ENCODE measurements at places on chromosomes 6 and 20.

DNA sequence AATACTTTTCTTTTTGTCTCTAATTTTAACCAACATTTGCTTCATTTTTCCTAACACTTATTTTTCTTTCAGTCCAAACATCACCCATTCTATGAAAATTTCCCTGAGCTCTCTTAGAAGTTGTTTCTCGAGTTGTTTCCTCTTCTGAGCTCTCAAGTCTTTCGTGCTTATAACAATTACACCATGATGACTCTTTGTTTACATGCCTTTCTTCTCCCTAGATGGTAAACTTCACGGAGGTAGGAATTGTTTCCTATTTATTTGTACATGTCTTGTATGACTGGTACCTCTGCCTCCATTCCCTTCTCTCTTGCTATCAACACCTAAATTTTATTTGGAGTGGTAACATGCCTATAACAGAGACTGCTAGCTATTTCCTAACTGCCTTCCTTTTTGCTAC, 6.4 kb downstream of the BLOC1S5 start:
- no peak for DNase-seq

DNA sequence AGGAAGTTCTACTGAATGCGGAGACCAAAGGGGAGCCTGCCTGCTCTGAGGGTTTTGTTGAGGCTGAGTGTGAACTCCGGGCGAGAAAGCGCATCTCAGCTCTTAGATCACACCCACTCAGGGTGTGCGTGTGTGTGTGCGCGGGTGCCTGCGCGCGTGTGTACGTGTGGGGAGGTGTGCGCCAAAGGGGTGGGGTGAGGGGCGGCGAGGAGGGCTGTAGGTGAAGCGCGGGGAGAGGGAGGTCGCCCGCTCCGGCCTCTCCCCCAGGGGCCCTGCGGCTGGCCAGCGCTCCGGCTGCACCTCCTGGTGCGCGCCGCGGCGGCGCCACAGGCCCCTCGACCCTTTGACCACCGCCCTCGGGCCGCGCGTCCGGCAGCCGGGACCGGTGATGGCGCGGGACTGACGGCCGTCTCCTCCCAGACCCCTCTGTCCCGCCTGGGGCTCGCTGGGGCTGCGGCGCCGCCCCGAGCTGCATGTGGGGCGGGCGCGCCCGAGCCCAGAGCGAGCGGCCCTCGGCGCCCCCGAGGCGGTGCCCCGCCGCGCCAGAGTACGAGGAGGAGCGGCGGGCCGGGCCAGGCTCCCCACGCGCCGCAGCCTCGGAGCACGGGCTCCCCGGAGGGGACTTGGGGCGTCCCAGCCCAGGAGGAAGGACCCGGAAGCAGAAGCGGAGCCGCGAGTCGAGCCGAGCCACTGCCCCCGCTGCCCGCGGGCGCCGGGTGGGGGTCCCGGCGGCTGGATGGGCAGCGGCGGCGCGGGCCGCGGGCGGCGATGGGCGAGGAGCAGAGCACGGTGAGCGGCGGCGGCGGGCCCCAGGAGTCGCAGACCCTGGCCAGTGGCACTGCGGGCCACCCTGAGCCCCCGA, at the start of gene RNF217:
RNF217 (plus strand) TSS at position 661 of the 862 bp plus-strand sequence; CDS start at position 769, 108 bp downstream.
- peak; percentile 74 for DNase-seq

DNA sequence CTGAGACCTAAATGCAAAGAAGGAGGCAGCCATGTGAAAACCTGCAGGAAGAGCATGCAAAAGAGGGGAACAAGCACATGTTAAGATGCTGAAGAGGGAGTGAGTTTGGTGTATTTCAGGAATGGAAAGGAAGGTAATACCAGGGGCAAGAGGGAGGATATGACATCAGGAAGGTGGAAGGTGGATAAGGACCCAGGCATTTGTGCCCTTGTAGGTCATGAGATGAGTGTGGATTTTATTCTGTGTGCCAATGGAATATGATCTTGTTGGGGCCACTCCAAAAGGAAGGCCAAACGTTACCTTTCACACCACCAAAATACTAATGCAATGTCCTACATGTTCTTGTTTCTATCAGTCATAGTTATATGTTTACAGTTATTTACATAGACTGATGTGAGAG, 17.2 kb upstream of the DOK5 start:
- DNase-seq: no peak

GRCh38 chr20:2130062-2130591, 28.5 kb downstream of the STK35 start:
- no peak for DNase-seq

- DNase-seq: peak; percentile 68
Observed at GRCh38 chr6:149834513-149835481, 29.4 kb downstream of the LRP11 start.

DNA sequence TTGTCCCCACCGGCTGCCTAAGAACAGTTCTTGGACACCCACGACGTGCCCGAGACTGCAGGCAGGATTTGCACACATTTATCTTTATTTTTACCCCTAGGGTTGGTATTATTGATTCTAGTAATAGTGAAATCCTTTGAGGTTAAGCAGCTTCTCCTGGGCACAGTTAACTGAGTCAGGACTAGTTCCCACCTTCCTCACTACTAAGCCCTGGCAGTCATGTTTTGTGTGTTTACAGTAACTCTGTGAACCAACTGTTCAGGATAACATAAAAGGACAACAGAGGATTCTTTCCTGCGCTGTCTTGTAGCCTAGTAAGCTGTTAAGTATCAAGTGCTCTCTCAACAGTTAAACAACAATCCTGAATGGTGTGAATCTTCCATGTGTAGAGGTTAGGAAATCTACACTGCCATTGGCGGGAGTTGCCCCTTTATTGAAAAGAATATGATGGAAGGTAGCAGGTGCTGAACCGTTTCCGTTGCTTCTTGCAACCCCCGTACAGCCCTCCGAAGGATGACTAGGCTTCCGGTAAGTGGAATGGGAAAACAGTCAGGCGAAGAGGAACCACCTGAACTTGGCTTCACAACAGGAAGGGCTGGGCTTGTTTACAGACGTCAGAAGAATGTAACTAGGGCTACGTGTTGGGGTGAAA, 979 bp upstream of the SOD2 start:
- peak; percentile 23 for DNase-seq

- no peak for DNase-seq
Observed at GRCh38 chr20:48844996-48845395, 17.2 kb upstream of the PREX1 start.

DNA sequence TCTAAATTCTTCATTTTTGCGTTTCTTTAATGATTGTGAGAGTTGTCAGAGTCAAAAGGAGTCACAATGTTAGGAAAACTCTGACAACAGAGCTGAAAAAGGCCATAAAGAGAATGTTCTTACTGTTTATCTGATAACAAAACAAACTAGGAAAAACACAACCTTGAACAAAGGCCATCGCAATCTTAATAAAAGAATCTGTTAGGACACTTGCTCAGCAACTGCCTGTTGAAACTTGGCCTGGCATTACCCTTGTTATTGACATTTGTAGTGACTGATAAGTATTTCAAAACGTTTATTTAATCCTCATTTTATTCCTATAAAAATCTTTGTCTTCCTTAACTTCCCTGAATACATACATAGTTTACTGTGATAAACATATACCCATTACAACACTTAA, 15.7 kb downstream of the GSTA1 start:
- DNase-seq: no peak

DNA sequence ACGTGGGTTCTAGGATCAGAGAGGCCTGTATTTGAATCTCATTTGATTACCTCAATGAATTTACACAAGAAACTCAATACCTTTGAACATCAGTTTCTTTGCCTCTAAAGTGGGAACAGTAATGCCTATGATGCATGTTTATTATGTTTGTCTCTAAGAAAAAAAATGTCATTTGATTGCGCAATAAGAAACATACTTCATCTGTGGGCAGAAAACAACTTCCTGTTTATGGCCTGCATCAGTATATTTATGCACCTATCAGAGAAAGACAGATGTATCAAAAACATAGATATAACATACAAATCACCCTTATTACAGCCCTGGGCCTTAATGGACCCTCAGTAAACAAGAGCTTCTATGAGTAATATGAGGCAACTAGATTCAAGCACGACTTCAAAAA, 516.4 kb upstream of the ARID1B start:
- no peak for DNase-seq

GRCh38 chr20:32664678-32665159, 9.0 kb downstream of the C20orf203 start:
- DNase-seq: no peak

DNA sequence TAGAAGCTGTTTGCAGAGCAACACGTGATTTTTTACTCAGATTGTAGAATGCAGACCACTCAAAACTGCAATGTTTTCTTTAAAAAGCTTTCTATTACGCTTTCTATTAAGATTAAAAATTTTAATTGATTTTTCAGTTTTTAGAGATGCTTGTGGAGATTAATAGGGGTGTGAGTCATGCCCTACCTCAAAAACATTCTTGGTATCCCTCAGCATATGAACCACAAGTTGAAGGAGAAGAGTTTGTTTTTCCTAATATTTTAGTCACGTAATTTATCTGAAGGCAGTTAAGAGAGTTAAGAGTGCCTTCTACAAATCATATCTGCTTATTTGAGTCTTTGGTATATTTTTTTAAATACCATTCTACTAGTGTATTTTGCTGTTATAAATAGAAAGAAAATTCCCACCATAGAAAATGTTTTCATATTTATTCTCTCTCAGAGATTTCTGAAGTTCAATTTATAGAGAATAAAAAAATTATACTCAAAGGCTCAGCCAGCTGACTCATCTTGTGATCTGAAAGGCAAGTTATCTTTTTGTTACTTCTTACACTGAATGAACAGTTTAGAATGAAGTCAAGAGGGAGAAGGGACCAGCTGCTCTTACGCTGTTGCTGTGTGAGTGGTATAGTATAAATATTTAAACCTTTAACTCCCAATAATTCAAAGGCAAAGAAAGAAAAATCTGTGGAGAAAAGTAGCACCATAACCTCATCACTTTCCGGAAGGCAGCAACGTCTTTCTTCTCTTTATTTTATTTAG, 7.6 kb downstream of the RIPOR2 start:
- DNase-seq: no peak

- DNase-seq: no peak
Observed at GRCh38 chr6:90151576-90152422, 144.8 kb downstream of the BACH2 start.

DNA sequence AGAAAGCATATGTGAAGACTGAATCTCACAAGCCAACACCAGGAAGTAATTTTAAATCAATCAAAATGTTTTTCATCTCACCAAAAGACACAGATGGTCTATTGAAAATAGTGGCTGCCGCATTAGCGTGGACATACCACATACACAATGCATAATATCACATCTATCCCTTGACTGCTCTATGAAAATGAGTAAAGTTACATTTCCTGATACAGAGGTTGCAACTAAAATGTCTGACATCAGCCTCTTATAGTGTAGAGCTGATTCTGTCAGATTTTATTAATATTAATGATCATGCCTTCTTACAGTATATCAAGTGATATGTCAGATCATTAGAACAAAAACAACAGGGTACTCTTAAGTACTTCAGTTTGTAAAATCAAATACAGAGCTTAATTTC, 339.8 kb upstream of the EPHA7 start:
- DNase-seq: no peak

- DNase-seq: no peak
Observed at GRCh38 chr20:44073675-44074071, 113.3 kb downstream of the JPH2 start.

- DNase-seq: no peak
Observed at GRCh38 chr6:83153883-83154521, 39.1 kb downstream of the PGM3 start.

- DNase-seq: peak; percentile 83
Observed at GRCh38 chr6:27592481-27593199, 119.7 kb upstream of the ZNF184 start.

DNA sequence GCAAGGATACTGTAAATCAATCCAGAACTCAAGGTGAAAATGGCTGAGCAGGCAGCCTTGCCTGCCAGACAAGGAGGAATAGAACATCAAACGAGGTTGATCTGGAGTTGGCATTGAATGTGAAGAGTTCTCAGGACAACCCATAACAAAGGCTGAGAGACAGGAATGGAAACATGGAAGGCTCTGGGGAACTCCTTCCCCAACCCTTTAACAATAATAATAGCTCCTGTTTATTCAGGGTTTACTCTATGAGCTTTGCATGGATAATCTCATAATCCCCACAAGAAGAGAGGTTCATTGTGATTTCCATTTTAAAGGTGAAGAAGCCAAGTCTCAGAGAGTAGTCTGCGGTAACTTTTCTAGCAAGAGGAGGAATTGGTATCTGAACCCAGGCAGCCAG, 151.7 kb downstream of the SOD2 start:
- DNase-seq: no peak

DNA sequence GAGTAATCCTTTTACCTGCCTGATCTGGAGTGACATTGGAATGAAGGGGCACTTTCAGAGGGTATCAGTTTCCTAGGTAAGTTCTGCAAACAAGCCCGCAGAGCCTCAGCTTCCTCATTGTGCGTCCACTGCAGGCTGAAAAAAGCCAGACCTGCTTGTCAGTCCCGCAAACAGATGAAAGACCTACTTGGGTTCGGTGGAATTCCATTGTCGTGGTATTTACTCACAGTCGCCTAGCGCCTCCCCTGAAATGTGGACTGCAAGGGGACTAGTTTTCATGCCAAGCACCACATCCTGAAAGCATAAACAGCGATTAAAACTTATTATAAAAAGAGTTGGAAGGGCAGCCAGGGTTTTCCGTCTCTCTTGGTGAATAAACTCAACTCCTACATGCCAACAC, 121.5 kb downstream of the PAX1 start:
- DNase-seq: no peak

GRCh38 chr6:55578537-55579363, at the start of gene HMGCLL1:
HMGCLL1 (minus strand) TSS chr6:55579192; CDS start chr6:55579055, 137 bp downstream.
- peak; percentile 87 for DNase-seq

DNA sequence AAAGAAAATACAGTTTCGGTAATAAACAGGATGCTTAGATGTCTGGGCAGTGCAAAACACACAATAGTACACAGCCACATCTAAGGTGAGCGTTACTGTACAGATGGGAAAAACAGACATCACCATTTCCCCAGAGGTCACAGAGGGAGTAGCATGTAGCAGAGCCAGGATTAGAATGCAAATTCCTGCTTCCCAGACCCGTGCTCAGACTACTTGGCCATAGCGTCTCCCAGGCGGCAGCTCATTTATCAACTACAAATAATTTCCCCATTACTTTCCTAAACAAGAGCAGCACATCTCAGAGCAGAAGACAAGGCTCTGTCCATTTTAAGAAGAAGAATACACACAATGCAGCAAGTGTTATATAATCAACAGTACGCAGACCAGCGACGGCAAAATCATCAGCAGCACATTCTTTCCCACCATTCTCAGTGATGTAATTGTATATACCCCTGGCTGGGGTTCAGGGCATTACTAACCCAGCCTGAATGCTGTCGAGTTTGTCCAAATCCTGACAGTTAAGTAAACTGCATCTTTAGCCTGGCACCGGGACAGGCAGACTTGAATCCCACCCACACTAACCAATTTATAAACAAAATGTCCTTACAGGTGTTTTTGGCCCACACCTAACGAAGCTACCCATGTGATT, 61.9 kb downstream of the CNKSR3 start:
- DNase-seq: no peak

DNA sequence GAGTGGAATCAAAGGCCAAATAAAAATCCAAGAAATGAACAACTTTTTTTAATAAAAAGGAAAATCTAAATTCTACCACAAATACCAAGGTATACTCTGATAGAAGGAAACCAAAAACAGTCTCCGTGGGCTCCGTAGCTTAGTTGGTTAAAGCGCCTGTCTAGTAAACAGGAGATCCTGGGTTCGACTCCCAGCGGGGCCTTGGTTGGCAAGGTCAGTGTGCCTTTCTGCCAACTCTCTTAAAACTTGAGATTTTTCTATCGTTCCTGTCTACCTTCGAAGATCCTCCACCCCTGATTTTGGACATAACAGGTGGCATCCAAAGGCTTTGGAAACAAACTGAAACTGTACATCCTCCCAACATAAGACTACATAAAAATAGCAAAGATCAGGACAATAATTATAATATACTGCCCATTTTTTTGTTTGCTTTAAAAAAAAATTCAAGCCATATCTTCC, 197.9 kb downstream of the TRIM27 start:
- DNase-seq: no peak

- peak; percentile 52 for DNase-seq
Observed at GRCh38 chr20:32672982-32673851, 524 bp downstream of the C20orf203 start.
